Central memory CD4-positive, alpha-beta T cell (primary cell): ENCODE measurements at places on chromosomes 5 and 9.

DNA sequence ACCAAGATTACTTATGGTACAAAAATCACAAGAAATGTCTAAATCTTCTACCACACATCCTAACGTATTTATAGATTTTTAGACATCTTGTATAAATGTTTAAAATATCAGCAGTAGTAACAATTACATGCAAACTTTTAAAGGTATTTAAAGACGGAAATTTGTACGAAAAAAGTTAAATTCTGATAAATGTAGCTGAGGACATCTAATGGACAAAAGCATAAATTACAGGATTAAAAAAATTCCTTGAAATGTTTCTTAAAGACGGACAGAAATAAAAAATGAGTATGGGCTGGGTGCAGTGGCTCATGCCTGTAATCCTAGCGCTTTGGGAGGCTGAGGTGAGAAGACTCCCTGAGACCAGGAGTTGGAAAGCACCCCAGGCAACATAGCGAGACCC lies 15.8 kb downstream of the ERCC8 start:
- DNase-seq = no peak

- DNase-seq = no peak
These were observed 7.8 kb upstream of the ANXA1 start for GRCh38 chr9:73143711-73144328.

DNA sequence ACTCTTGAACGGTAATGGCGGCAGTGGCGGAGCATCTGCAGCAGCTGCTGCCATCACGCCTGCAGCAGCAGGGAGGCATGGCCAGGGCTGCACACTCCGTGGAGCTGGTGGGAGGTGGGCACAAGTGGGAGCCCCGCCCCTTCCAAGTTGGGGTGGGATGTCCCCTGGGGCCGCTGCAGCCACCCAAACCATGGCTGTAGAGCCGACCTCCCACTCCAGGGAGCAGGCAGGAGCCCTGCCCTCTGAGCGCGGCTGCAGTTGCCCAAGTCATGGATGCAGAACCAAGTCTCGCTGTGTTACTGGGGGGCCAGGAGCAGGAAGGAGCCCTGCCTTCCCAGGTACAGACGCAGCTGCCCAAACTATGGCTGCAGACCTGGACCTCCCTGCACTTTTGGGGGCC lies 215.3 kb upstream of the VLDLR start:
- DNase-seq = no peak

DNA sequence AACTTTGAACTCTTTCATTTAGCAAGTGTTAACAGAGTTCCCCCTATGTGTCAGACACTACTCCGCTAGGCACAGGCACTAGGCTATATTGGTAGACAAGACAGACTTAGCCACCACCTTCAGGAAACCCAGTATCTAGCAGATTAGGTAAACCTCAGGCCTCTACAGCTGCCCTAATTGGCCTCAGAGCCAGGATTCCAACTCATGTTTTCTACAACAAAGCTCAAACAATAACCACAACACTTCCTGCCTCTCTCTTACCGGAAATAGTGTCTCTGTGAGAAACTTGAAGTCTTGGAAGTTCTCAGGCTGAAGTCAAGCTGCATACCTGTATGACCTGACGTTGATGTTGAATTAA lies 116.6 kb upstream of the SLC44A1 start:
- peak; percentile 91 for DNase-seq

DNA sequence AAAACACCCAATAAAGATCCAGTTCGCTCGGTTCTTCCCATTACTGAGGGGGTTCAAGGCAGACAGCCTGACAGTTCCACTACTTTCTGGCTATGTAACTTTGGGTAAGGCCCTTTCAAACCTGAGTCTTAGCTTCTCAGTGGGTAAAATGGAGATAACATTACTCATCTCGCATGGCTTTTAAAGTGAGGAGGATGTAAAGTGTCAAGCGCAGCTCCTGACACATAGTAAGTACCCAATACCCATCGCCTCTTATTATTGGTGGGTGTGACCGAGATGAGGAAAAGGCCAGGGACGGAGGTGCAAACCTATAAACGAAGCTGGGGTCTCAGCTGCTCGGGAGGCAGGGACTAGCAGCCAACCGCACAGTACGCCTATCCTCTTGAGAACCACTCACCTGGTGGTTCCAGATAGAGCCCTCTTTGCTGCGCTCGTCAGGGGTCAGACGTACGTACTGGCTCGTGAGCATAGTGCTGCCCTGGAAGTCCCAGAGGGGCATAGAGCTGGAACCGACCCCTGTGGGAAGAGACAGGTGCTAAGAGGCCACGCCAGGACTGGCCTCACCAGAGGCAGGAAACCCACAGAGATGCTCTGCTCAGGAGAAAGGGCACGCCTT lies 584 bp downstream of the LMAN2 start:
- DNase-seq = no peak

- DNase-seq = no peak
These were observed 672.8 kb downstream of the ACTL7B start for GRCh38 chr9:108182950-108183381.

DNA sequence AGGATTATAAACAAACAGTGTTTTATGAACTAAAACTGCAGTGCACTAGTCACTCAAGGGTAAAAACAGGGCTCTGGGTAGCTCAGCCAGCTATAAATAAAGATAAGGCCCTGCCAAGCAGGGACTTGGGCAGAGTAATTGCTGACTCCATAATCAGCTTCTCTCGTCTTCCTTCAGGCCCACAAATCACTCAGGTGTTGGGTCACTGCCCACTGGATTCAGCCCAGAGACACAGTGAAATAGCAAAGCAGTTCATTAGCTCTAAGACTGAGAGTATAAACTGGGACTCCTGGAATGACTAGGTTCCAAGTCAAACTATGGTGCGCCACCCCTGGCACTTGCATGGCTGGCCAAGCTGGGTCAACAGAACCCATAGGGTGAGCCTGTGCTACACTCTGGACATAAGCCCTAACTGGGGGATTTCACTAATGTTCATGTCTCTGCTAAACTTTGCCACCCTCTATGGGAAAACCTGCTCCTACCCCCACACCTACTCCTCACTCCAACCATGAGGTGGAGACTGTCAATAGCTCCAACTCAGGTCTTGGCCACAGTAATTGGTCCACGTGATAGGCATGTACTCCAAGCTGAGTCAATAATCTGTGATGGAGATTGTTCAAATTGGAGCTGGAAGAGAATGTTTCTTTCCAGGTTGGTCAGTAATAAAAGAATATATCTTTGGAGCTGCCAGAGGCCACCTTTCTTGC lies 158.5 kb downstream of the SLIT3 start:
- DNase-seq = no peak

- no peak for DNase-seq
These were observed 1653.4 kb downstream of the EFNA5 start for GRCh38 chr5:106017243-106017857.

DNA sequence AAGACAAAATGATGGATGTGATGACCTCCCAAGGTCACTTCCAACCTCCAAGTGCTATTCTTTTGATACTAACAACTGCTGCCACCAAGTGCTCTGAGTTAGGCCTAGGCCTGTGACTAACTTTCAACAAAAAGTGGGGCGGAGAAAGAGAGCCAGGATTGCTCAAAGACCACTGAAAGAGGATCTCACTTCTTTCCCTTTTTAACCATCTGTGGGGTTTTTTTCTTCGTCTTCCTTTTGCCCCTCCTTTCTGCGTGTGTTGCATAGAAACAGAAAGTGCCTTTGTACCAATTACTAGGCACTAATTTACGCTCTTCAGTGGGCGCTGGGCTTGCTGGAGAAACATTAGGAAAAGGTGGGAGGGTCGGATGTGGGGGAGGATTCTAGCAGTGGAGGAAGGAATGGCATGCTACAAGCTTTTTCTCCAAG lies 8.0 kb downstream of the KLF9 start:
- no peak for DNase-seq

- DNase-seq = no peak
These were observed 42.9 kb downstream of the ZCCHC7 start for GRCh38 chr9:37163299-37163698.

DNA sequence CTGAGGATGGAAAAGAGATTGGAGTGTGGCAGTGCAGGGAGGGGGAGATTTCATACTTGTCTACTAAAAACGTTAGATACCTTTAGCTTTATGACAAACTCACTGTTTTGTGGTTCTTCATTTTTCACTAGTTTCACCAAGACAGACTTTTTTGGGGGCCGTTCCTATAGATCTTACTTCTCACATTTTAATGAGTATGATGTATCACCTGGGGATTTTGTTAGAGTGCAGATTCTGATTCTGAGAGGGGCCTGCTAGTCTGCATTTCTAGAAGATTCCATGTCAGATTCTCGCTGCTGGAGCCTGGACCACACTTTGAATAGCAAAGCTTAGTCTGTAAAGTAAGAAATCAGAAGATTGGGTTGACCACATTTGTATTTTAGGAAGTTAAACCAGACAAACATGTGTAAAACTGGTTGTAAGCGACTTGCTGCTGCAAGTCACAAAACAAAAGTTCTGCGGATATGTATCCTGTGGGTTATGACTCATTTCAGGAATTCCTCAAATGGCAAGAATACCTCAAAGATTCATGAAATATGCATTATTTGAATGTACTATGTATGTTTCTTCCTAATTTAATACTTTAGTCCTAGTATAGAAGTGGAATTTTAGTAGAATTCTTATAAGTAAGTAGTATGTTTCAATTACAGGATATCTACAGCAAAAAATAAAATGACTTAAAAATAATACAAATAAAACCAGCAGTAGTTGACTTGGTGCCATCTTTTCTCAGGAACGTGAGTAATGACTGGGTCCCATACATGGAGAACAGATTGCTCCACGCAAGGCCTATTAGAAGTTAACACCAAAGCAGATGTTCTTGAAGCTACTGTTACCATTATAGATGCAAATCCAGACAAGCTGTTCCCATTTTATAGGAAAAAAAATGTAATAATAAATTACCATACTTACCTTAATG lies 27.8 kb downstream of the NFIL3 start:
- no peak for DNase-seq

DNA sequence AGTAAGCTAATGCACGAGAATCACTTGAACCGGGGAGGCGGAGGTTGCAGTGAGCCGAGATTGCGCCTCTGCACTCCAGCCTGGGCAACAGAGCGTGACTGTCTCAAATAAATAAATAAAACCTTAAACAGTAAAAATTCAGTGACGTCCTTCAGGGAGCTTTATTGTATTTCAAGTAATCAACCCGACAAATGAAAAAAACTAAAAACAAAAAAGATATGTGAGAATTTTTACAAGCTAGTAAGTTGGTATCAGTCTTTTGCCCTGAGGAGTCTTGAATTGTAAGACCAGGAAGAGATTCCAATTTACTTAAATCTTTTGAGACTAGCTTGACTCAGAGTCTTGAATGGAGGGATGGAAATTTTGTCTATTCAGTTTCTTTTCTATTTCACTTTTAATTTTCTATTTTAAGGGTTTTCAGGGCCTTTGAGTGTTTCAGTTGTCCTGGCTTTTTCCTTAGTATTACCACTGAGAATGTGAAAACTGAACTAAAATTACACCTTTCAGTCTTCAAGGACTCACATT lies 126.0 kb upstream of the DHFR start:
- no peak for DNase-seq
